ENCODE measurements at places on chromosomes 12 and 14.

DNA sequence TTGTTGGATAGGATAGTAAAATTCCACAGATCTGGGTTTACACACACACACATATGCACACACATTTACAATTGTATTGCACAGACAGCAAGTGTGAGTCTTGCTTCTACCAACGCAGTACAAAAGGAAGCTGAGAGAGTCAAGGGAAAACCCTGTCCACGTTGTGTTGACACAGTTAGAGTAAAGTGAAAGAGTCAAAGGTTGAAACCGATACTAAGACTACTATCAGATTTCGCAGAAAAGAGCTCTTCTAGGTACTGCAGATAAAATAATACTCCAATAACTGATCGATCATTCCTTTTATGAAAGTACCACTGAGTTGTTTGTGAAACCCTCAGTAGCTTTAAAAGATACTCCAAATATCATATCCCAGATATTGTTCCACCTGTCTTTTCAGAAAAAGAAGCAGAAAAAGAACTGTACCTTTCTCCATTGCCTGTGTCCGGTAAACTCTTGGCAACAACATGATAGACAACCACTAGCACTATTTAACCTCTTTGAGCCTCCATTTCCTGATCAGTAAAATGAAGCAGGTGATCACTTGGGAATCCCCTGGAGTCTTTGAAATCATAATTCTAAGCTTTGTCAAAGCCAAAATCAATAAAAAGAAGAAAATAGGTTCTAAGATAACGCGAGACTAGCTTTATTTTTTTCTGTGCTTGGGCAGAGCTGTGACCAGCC is 224.6 kb upstream of the FOXN3 start:
- no peak for DNase-seq

DNA sequence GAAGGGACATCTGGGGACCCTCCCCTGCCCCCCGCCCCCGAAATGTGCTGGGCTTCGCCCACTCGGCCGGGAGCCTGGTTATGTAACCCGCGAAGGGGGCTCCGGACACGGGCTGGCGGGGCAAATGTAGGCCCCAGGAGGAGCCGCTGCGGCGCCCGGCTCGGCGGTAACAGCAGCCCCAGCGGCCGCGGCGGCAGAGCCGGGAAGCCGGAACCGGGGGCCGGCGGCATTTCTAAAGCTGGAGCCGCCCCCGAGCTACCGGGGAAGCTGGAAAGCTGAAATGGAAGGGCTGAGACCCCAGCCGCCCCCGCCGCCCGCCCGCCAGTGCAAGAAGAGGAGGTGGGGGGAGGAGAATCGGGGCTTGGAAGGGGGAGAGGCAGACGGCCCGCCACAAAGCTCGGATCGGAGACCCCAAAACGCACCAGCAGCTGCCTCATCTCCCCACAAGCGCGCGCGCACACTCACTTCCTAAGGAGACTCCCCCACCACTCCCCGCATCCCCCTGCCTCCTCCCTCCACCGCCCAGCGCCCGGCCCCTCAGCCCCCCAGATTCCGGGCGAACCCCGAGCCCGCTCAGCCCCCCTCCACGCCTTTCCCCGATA is 1.5 kb downstream of the KDM2B start:
- peak; percentile 41 for DNase-seq

DNA sequence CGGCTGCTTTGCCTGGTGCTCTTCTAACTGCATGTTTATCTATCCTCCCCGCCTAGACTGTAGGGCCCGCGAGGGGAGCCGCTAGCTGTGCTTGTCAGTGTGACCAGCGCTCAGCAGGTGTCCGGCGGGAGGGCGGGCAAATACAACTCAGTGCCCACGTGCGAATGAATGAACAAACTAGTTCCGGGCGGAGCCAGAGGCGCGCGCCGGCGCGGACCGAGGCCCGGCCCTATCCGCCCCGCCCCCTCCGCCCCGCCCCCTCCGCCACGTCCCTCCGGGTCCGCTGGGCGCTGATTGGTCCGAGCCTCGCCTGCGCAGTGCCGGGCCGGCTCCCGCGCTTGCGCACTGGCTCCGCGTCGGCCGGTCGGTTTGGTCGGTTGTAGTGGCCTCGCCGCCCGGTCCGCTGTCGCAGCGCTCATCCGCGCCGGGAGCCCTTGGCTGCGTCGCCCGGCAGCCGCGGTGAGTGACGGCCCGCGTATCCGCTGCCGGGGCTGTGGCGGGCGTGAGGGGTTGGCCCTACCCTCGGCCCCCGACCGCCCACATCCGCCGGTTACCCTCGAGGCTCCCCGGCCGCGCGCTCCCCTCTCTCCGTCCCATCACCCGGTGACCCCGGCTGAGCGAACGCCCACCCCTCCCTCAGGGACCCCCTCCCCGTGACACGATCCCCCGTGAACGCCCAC is 60.0 kb downstream of the DDX51 start:
- peak; percentile 93 for DNase-seq

DNA sequence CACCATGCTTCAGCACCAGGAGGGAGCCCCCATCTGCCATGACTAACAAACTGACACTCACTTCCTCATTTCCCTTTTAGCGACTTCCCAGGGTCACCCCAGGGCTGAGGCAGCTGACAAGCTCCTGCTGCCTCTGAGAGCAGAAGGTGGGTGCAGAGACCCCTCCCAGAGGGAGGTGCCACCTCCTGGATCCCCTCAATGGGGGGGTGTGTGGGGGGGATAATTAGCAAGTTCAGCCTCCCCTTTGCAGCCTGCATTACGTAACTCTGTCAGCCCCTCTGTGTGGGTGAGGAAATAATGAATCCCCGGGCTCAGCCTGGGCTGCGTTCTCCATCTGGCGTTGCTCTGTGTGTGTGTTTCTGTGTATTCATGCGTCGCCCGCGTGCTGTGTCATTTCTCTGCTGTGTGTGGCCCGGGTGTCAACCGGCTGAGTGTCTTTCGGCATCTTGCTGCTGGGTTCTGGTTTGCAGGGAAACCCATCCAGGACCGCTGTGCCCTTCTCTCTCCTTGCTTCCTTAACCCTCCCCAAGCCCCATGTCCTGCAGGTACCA is 28.0 kb downstream of the NOS1 start:
- DNase-seq = no peak

GRCh38 chr12:63223128-63223527 is 72.1 kb upstream of the AVPR1A start:
- no peak for DNase-seq

DNA sequence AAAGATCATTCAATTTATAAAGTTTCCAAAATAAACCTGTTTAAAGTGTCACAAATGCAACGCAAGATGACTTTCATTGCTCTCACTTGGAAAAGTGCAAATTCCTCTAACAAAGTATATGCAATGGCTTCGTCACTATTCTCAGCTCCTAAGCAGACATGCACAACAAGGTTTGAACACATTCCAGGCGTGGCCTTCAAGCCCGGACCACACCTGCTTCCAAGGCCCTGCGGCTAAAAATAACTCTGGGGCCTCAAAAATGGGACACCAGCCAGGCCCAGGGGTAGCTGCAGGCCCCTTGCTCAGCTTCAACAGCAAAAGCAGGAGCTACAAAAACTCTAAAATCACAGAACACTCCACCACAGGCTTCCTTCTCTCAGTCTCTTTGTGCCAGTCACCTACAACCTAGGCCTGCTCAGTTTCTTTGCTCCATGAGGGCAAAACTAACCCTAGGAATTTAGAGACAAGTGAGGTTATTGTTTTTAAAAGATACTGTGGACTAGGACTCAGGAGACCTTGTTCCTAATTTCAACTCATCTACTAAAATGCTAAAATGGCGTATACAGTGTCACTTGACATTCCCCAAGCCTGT is 29.3 kb downstream of the DUSP16 start:
- DNase-seq = peak; percentile 80

DNA sequence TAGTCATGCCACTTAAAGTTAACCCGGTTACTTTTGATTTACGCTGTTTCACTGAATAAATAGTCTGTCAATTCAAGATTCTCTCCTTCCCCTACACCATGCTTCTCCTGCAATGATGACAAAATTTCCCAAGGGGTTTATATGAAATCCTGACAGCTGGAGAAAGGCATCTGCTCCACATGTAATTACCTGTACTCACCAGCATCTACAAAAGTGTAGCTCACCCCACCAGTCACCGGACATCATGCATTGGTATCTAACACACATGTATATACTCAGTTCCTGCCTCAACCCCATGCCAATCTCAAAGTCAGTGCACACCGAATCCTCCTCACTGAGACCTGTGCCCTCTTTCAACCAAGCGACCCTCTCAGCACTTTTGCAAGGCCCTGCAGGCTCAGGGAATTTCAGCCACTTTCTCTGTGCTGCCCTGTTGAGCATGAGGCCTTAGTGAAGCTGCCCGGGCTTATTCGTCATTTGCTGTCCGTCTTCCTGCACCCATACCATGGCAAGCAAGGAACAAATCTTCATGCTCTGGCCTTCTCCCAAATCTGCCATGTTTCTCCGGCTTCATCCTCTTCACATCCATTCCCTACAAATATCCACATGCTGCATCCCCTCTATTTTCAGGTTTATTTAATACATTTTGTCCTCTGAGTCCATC is 131.6 kb downstream of the SEC23A start:
- no peak for DNase-seq

- no peak for DNase-seq
Measured at GRCh38 chr12:118354903-118355302, 17.8 kb downstream of the TAOK3 start.

- no peak for DNase-seq
Measured at GRCh38 chr14:89134640-89135039, 282.4 kb downstream of the FOXN3 start.

- DNase-seq = no peak
Measured at GRCh38 chr14:90979515-90979914, 80.9 kb downstream of the RPS6KA5 start.

DNA sequence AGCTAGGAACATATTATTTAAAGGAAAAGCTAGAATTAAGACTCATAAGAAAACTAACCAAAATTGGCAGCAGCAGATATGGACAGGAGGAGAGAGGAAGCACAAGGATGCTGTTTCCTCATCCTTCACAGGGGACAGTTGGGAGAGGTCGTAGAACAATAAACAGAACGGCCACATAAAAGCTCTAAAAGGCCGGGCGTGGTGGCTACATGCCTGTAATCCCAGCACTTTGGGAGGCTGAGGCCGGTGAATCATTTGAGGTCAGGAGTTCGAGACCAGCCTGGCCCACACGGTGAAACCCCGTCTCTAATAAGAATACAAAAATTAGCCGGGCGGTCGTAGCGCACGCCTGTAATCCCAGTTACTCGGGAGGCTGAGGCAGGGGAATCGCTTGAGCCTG is 10.5 kb downstream of the TCL1B start:
- no peak for DNase-seq

DNA sequence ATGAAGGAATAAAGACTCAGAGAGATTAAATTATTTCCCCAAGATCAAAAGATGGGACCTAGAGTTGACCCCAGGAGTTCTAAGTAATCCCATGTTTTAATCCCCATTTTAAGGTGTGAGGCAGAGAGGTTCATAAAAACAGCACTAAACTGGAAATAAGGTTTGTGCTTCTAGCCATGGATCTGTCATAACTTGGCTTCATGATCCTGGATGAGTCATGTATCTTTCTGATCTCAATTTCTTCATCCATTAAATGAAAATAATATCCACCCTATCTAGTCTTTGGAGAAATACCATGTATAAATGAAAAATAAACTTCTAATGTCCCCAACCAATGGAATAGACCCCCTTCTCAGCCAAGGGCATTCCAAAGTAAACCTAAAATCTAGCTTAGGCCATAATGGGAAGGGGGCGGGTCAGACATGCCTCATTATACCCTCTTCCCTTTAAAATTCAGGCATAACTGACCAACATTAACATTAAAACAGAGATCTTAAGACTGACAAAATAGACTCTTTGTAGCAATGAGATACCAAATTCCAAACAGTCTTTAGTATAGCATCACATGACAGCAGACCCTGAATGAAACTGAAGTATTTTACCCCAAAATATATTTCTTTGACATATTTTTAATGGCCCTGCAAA is 47.8 kb downstream of the SLC41A2 start:
- DNase-seq = no peak

GRCh38 chr14:101861464-101861863 is 100.0 kb downstream of the PPP2R5C start:
- no peak for DNase-seq

DNA sequence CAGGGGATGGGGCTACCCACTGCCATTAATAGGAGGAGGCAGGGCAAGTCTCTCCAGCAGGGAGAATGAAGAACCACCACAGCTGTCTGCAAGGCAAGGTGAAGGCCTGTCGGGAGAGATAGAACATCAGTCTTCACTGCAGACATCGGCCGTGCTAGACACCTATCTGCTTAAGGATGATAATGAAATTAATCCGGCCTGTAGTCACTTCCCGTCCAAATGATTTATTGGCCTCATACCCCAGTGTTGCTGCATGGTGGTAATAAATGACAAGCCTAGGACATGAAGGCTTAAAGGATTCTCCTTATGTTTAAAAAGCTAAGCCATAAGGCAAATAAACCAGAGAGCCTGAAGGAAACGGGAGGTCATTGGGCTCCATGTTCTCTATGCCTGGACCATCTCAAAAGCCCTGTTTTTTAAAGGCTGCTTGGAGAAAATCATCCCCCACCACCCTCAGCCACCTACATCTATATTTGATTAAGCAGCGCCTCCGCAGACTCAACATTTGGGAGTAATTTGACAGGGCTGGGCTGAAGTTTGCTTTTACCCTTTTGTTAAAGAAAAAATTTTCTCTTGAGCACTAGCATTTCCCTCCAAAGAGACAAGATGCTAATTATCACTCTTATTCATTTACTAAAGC is 137.7 kb downstream of the PLXNC1 start:
- DNase-seq = no peak

- no peak for DNase-seq
Measured at GRCh38 chr12:133081159-133081780, 547 bp downstream of the ZNF140 start.

DNA sequence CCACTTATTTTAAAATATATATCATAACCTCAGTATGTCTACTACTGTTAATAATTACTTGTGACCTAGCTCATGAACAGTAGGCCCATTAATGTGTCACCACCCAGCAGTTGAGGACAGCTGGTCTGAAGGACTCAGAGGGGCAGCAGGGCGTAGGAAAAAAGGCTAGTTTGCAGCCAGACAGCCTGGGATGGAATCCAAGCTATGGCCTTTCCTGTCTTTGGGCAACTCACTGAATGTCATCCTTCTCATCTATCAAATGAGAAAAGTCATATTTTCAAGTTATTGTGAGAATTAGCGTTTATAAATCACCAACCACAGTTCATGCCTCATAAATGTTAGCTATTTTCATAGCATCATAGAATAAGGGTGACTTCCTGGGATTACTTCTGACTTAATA is 12.3 kb downstream of the DENND5B start:
- DNase-seq = no peak

DNA sequence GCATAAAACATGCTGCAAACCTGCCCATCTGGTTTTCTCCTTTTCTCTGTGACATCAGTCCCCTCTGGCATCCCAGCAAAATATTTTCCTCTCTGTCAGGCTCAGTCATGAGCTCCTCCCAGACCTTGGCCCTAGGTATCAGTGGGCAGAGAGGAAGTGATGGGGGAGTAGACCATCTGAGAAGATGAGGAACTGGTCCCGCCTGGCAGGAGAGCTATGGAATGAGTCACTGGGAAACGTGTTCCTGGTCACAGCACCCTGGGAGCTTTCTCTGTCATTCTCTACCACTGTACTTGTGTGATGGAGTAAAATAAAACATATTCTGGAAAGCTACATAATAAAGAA is 5.0 kb upstream of the SRSF9 start:
- DNase-seq = no peak

Data from NCI-H1105 (cell line).